ENCODE measurements at places on chromosomes 2 and 18.

DNA sequence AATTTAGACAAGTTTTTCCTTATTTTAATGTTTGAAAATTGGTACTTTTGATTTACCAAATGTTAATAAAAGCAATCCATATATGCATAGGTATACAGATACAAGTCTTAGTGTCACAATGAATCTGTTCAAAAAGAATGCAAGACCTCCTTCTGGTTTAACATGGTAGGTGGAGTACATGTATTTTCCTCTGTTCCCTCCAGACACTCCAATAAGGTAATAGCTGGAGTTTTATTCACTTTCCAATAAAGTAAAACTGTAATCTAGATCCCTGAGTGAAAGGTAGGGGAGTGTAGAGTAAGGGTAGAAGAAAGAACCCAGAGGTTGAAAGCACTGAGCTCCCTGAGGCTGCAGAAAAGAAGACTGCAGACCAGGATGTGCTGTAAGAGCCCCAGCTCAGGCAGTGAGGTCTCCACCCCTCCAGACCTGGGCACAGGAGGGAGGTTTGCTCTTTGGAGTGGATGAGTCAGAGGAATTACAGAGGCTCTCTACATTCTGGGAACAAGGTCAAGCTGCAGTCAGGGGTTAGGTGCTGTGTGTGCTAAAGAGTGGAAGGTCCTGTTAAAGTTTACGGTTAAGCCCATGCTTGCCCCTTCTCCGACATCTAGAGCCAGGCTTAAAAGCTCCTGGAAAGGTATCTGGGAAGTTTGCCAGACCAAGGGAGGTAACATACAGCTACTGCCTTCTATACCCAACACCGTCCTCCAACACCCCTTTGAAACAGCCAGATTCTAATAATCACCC, 27.6 kb upstream of the STAT1 start:
- no peak for DNase-seq

DNA sequence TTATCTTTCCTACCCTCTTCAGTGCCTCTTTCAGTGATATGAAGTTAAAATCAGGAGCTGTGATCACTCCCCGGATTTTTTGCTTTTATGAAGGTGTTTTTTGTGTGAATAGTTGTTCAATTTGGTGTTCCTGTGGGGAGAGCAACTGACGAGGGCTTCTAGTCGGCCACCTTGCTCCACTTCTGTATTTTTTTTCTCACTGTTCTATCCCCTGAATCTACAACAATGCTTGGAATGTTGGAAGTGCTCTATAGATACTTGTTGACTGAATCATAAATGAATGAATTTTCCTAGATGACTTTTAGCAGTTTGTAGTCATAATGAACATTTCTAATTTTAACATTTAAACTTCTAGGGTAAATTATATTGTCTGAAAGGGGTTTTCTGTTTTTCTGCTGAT, 247.3 kb downstream of the ZNF385B start:
- no peak for DNase-seq

GRCh38 chr2:209726311-209726710, 45.3 kb upstream of the UNC80 start:
- DNase-seq: no peak

- no peak for DNase-seq
Observed at GRCh38 chr2:165056564-165056963, 101.2 kb upstream of the SLC38A11 start.

- no peak for DNase-seq
Observed at GRCh38 chr2:144683966-144684365, 164.0 kb upstream of the ZEB2 start.

DNA sequence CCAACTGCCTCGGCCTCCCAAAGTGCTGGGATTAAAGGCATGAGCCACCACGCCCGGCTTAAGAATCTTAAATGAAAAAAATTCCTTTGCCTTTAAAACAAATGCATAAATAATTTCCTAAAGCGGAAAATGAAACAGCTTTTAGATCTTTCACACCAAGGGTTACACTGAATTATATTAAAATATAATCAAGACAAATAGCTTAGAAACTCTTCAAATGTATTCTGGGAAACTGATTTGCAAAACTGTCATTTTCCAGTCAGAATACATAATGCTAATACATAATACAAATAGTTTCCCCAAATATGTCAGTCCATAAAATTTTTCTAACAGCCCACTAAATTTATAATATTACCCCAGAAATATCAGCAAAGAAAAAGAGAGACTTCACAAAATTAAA, 68.3 kb upstream of the PGAP1 start:
- no peak for DNase-seq

DNA sequence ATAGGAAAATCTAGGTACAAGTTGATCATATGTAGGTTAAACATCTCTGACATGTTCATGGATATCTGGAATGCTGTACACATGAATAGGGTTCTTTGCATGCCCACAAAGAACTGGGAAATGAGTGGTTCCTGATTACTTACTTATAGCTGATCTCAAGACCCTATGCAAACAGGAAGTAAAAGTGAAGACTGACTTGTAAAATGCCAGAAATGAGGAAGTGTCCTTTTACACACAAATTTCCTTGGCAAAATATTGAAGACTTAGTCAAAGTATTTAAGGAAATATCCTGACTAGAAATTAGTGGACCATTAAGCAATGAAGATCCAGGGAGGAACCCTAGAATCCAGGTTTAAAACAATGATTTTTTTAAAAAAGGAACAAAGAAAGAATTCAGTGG, 203.7 kb upstream of the DLGAP1 start:
- no peak for DNase-seq

DNA sequence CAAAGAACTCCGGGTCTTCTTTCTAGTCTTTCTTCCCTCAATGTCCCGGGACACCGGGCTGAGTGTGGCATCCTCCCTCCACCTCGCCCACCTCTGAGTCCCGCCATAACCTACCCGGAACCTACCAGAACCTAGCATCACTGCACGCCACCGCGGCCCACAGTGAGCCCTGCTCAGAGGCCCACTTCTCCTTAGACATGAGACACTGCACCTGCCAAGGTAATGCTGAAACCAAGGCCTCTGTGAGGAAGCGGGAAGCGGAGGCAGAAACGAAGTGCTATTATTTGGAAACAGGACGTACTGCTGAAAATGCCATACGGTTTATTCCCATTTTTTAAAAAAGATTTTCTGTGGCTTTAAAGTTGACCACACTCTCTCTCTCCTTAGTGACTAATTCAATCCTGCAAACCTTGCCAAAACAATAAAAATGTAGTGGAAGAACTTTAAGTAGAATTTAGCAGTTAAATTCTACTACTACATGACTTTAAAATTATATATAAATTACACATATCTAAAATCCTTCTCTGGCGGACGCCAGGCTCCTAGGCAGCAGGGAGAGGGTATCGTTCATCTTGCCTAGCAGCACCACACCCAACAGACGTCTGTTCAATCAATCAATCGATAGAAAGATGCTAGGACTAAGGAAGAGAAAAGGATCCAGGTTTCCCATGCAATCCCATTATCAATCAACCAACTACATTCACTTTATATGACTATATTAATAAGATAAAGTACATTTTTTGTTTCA, 82.0 kb downstream of the ZNF516 start:
- DNase-seq: no peak

DNA sequence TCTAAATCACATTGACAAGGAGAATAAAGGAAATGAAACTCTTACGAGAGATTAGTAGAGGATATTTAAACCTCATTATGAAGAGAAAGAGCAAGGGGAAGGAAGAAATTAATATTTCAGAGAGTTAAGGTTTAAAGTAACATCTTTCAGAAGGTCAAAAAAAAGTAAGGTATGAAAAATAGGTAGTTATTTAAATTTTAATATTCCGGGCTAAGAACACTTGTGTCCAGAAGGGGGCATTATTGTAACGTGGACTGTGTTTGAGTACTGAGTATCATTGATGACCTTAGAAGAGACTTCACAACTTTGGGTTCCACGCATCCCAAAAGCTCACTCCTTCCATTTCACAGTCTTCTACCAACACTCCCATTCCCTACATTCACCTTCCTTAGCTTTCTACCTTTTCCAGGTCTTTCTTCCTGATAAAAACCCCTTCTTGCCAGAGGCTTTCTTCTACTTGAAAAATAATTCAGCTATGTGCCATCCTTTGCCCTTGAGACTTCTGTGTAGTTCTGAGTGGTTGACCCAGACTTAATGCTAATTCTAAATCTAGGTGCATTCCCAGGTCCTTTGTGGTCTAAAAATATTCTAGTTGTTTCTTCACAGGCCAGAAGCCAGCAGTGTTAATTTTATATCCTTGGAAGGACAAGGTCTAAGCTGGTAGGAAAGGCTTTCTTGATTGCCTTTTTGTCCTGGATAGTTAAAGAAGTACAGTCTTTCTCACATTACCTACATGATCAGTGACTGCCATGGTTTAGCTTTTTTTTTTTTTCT, 16.5 kb downstream of the DYNC1I2 start:
- no peak for DNase-seq

Data from stimulated activated naive CD4-positive, alpha-beta T cell treated with Interleukin-2 at 50 U/mL for 16 hours (primary cell).